ENCODE measurements at places on chromosomes 7 and 10. TPM values are rescaled to one million over a fixed set of nuclear protein-coding genes. Genes with fewer than 3 reads are reported as not detected.

Gene TMEM130
- 36.3 TPM for total RNA-seq

GRCh38 chr10:33136781-33137180 is 178.8 kb upstream of the ITGB1 start:
- no peak for DNase-seq

- DNase-seq = peak; percentile 64
These were observed 223.5 kb downstream of the CCDC3 start for GRCh38 chr10:12777840-12778585.

GRCh38 chr10:3877211-3878000 is 92.4 kb upstream of the KLF6 start:
- DNase-seq = no peak
